ENCODE measurements at places on chromosomes 2 and 18.

DNA sequence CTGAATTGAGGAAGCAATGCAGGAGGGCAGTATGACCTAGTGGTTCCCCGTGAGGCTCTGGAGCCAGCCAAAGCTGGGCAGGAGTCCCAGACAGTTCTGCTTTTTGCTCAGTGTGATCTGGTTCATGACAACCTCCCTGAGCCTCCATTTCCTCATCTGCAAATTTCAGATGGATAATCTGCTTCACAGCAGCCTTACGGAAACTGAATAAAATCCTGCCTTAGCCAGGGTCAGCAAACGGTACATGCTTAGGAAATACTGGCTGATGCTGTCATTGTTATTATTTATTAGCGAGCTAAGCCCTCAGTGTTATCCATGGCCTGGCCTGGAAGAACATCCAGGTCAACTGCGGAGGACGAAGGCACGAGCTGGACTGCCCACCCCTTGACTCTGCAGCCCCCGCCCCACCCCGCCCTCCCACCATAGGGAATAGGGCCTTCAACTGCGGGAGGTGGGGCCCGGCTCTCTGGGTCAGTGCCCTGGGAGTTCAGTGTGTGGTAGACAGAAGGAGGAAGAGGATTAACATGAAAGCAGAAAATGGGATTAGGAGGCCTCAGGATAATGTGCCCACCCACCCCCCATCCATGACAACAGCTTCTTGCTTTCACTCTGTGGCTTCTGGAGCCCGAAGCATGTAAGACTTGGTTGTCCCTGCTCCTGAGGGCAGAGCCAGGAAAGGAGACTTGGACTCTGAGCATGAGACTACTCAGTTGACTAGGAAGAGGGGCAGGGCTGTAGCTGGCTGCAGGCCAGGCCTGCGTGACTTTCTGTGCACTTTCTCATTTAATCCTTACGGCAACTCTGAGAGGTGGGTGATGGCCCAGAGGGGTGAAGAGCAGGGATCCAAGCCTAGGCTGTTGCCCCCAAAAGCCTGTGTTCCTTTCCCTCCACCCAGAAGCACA is 13.1 kb downstream of the PKDCC start:
- no peak for DNase-seq

GRCh38 chr2:29821591-29821990 is 99.8 kb downstream of the ALK start:
- no peak for DNase-seq

GRCh38 chr2:172431463-172431862 is 4.1 kb downstream of the ITGA6 start:
- DNase-seq: no peak

DNA sequence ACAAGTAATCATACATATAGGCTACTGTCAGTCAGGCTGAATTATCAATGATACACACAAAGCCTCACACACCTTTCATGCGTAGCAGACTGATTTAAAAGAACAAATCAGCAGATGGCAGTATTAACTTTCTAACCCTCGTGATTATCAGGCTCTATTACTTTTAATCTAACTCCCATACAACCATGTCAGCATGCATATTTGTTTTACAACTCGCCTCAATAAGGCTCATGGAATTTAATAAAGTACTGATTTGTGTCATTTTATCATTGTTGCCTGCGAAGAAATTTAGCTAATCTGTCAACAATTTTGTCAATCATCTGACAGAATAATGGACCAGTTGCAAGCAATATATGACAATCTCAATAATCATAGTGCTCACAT is 82.8 kb downstream of the SLC25A12 start:
- DNase-seq: peak; percentile 60

GRCh38 chr2:239163688-239164334 is 237.0 kb downstream of the HDAC4 start:
- no peak for DNase-seq

- peak; percentile 85 for DNase-seq
Observed at GRCh38 chr2:108583903-108584520, 49.7 kb downstream of the LIMS1 start.

DNA sequence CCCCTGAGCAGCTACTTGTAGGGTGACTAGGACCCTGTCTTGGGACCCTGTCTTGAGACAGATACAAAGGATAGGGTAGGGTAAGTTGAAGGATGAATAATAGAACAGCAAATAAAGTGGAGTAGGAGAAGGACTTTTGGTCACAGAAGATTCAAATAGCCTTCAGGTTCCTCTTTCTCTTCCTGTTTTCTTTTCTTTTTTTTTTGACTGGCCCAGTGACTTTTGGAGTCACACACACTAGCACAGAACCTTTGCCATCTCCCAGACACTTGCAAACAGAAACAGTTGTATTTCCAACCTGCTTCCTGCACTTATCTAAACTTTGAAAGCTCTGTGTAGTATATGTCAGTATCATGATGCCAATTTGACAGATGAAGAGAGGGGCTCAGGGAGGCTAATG is 108.2 kb downstream of the TDRD15 start:
- no peak for DNase-seq

GRCh38 chr2:57936216-57936615 is 110.4 kb upstream of the VRK2 start:
- no peak for DNase-seq

DNA sequence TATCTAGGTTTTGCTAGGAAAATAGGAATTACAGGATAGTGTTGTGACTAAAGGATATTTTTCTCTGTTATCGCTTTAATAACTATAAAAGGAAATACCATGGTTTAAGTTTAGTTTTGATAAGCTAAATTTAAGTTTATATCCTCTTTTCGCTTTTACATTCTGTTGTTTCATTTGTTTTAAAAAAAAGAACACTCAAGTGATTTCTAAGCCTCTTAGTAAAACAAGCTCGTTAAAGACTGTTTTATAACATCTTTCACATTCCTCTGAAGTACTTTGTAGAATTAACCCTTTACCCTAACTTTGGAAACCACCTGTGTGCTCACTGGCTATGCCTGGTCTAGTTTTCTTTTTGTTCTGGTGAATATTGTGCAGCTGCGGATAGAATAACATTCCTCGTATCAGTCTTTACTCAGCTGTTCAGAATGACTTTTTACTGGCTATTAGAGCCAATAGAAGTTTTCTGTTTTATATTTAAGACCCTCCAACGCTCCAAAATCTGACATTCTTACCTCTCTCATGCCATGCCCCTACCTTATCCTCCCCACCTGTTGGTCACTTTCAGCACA is 183.1 kb downstream of the PTPRM start:
- DNase-seq: no peak

DNA sequence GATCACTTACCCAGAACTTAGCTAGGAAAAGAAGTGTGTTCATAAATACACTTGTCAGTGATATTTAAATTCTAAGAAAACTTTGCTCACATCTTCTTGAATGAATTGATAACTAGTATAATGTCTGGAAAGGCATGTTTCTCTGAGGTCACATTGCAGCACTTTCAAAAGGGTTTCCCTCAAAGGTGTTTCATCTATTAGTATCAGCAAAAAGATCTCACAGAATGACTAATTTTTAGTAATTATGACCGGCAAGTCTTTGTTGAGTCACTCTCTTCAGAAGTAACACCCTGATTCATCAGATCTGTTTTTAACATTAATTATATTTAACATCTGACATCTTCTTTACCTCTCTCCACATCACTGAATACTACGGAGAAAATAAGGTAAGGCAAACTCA is 222.3 kb downstream of the IKZF2 start:
- no peak for DNase-seq

DNA sequence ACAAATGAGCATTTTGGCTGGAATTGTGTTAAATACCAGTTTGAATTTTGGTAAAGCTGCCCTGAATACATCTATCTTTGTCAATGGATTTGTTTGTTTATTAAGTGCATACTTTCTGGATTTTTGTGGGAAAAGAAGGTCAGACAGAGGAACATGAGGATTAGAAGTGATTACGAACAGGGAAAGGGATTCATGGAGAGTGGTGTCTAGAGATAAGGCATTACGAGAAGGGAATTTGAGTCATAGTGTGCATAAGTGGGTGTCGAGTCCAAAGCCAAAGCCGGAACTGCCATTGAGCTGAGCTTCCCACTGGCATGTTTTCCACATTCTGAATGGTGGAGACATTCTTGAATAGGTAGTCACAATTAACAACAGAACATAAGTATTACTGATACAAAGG is 68.9 kb upstream of the EFEMP1 start:
- no peak for DNase-seq

DNA sequence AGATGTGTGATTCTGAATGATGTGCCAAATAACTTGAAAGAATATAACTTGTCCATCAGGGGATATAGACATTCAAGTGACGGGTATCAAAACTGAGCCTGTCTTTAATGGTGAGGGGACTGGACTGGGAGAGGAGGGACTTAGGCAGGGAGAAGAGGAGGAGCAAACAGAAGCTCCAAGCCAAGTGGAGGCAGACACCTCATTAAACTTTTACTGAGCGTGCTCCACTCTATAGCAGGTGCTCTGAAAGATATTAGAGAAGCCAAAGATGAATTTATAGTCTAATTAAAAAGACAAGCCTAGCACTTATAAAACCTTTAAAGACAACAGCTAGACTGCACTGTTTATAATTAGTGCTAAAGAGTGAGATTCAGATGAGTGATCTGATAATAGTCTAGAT is 47.7 kb upstream of the SMAD2 start:
- no peak for DNase-seq

DNA sequence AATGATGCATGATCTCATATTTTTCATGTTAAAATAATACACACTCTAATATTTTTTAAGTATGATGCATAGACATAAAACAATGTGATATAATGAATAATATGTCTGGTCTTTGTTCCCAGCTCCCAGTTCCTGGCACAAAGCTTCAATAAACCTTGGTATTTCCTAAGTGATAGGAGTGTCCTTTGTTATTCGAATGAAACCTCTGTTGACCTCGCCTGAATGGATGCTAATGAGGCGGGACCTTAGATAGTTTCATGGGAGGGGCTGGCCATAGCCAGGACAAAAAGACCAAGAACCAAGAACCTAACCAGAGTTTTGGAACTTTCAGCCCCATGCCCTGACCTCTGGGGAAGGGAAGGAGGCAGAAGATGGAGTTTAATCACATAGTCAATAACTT is 257.7 kb upstream of the COPS8 start:
- no peak for DNase-seq

DNA sequence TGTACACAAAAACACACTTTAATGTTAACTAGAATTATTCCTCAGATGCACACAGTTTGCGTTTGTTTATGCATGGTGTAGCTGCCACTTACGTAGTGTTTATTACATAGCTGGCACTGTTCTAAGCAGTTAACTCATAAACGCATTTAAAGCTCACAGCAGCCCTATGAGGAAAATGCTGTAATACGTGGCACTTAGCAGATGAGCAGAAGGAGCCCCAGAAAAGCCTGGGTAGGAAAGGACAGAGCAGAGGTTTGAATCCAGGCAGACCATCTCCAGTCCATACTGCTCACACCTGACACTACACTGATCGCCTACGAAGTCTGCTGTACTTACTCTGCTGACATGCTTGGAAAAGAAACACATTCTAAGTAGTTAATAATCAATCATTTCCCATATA is 66.6 kb downstream of the BCL2 start:
- no peak for DNase-seq

DNA sequence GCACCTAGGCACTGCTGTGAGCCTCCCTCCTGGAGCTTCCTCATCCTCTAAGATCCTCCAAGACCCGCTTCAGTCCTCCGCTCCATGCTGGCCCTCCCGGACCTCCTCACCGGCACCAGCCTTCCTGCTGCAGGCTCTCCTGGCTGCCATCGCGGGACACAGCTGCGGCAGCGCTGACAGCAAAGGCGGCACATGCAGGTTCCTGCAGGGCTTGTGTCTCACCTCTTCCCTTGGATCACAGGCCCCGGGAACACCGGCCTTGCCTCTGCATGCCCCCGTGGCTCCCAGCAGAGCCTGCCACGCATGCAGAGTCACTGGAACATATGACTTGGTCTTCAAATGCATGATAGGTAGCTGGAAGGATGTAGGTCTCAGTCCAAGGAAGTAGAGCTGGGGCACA is 67.2 kb downstream of the PTGR3 start:
- no peak for DNase-seq

DNA sequence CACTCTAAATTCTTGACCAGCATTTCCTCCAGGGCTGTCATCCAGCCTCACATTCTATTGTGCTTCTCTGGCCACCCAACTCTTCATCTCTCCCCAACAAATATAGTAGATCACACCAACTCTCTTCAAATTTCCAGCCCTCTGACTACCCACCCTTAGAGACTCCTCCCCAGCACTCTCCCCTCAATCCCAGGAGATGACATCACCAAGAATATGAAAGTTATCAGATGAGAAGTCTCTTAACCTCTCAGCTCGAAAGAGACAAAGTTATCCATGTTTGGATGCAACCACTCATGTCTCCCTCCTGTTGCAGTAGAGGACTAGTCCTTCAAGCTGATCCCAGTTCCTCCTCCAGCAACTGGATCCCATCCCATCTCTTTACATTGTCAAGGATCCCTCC is 47.1 kb downstream of the LBH start:
- DNase-seq: no peak

DNA sequence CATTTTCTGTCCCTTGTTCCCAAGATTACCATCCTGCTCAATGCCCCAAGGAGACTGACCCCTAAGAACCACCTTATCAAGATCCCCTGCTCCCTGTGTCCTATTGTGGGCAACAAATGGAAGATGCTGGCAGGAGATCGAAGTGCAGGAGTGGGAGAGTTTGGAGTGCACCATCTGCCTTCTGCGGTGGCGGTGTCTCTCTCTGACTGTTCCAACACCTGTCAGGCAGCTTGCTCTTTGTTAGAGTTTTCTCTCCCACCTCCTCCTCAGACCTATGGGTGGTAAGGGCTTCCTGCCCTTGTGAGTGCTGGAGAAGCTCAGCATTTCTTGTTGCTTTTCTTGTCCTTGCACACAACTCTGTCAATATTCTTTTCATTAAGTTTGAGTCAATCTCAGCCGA is 64.1 kb upstream of the SPHKAP start:
- DNase-seq: no peak

GRCh38 chr2:135424849-135425248 is 106.2 kb downstream of the ZRANB3 start:
- no peak for DNase-seq

DNA sequence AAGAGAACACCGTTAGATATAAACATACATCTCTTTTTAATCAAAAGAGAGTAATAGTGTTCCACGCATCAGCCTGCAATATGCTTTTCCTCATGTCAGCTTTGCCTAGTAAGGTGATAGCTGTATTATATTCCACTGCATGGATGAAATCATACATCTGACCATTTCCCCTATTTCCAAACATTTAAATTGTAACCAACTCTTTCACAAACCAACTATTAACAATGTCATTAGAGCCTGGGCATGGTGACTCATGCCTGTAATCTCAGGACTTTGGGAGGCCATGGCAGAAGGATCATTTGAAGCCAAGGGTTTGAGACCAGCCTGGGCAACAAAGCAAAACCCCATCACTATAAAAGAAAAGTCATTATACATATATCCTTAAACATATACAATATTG is 284.8 kb downstream of the BCL11A start:
- DNase-seq: no peak

DNA sequence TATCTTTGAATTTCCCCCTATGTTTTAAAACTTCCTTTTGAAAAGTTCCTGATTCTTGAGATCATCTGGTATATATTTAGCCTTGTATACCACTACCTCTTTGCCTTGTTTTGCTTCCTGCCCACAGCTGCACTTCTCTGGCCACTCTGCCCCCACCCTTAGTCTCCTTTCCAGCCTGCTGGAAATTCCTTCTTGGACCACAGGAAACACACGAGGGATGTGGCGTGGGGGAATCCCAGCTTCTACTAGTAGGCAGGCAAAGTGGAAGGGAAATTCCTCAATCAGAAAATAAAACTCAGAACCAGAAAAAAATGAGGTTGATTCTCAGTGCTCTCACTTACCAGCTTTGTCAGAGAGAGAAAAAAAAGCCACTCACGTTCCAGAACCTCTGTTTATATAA is 13.4 kb downstream of the IL18RAP start:
- no peak for DNase-seq

GRCh38 chr2:238165288-238165921 is 6.6 kb downstream of the ERFE start:
- no peak for DNase-seq

Data from hematopoietic multipotent progenitor cell treated with erythropoietin and hydrocortisone succinate and interleukin-3 and kit ligand, for 8 days (in vitro differentiated cells).